GM18507 (cell line): ENCODE measurements at places on chromosomes 6 and 20.

DNA sequence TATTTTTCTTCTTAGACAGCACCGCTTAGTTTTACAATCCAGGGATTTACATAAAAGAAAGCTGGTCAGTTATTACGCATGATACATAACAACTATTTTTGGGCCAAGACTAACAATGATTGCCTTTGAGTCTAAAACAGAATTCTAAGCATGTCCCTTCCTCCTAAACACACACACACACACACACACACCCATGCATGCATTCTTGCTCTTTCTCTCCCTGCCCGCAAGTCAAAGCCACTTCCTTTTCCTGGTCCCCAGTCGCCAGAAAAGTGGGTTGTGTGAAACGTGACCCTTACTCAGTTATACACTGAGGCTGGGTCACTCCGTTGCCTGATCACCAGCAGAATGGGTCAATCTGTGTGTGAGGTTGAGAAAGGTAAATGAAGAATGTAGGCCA, 31.4 kb downstream of the FYN start:
- no peak for DNase-seq

DNA sequence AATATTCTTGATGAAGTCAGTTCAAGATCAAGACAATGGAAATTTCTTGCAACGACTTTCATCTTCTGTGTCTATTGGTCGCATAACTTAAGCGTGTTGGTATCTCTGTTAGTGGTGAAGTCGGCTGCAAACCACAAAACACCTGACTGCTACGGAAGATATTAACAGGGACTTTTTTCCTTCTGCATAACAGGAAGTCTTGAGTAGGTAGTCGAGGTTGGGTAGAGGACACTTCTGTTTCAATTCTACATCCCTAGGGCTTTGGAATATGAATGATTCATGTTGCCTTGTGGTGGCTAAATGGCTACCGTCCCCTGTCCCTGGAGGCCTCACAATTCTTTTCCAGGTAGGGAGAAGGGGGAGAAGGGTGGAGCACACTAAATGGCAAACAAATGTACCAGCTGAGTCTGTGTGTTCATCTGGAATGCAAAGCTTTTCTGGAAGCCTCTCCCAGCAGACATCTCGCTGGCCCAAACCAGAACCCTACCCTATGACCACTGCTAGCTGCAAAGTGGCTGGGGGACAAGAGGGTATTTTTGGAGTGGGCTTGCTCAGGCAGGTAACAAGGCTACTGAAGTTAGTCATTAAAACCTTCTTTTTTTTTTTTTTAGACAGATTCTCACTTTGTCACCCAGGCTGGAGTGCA, 34.6 kb upstream of the NKX2-2 start:
- no peak for DNase-seq

DNA sequence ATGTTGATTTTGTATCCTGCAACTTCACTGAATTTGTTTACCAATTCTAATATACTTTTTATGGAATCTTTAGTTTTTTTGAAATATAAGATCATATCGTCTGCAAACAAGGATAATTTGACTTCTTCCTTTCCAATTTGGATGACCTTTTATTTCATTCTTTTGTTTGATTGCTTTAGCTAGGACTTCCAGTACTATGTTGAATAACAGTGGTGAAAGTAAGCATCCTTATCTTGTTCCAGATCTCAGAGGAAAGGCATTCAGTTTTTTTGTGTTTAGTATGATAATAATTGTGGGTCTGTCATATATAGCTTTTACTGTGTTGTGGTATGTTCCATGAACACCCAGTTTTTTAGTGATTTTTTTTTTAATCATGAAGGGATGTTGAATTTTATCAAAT, 75.7 kb downstream of the GCLC start:
- no peak for DNase-seq

GRCh38 chr6:130780122-130780521, 47.1 kb upstream of the SMLR1 start:
- no peak for DNase-seq

- DNase-seq: no peak
Measured at GRCh38 chr6:71299541-71300470, 11.2 kb downstream of the OGFRL1 start.

- no peak for DNase-seq
Measured at GRCh38 chr6:7241709-7242645, 71.0 kb downstream of the SSR1 start.

GRCh38 chr20:56060486-56060885, 55.2 kb upstream of the CBLN4 start:
- no peak for DNase-seq

DNA sequence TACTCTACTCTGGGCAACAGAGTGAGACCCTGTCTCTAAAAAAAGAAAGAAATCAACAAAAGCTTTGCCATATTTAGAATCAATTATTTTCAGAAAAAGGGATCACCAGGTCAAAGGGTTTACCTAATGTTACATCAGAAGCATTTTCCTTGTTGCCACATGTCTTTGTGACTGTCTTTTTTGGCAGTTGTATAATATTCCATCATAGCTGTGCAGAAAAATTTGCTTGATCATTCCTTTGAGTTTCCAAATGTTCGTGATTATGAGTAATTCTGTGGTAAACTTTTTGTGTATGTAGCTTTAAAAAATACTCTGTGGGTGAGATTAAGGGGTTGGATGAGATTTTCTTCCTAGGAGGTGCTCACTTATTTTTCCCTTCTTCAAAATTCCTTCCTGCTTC, 26.4 kb downstream of the PNPLA1 start:
- no peak for DNase-seq

GRCh38 chr6:41850861-41851260, 44.3 kb downstream of the USP49 start:
- no peak for DNase-seq

GRCh38 chr6:169445661-169446581, 192.3 kb upstream of the THBS2 start:
- DNase-seq: no peak

DNA sequence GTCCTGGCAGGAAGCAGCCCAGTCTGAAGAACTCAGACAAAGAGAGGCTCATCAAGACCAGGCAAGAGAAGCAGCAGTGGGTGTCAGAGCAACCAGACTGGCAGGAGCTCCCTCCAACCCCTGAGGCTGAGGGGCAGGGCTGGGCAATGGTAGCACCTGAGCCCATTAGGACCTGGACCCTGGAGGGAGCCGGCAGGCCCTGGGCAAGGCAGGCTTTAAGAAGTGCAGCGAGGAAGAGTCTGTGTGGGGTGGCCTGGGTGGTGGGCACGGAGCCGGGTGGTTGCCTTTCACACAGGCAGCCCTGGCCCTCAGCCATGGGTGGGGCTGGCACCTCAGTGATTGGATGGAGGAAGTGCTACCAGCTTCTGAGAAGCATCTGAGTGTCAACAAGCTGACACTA, 33.1 kb upstream of the IRF4 start:
- no peak for DNase-seq

DNA sequence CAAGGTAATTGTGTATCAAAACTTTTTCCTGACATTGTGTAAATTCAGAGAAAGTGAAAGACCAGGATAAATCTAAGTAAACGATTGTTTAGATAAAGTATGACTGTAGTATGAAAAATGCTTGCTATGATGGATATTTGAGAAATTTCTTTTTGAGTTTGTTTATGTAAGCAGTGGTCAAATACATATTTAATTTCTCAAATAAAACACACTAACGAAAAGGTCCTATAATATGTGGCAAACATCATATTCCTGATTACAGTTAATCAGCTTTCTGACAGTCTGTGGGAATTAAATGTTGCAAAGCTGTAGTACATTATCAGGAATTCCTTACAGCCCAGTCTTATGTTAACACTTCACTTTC, 636.9 kb downstream of the MMUT start:
- DNase-seq: no peak

GRCh38 chr6:151005164-151005563, 139.7 kb downstream of the MTHFD1L start:
- no peak for DNase-seq

GRCh38 chr6:80335121-80335531, 228.7 kb downstream of the BCKDHB start:
- DNase-seq: no peak

GRCh38 chr6:21582651-21583050, 10.9 kb upstream of the SOX4 start:
- DNase-seq: no peak

DNA sequence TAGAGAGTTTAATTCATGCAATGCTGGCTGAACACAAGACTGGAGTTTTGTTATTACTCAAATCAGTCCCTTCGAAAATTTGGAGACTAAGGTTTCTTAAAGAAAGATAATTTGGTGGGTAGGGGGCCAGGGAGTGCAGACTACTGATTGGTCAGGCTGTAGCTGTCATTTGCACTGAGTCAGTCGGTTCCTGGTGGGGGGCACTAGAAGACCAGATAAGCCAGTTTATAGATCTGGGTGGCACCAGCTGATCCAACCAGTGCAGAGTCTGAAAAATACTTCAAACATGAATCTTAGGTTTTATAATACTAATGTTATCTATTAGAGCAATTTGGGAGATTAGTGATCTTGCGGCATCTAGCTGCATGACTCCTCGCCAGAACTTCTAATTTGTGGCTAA, 530.7 kb downstream of the NKAIN2 start:
- no peak for DNase-seq

DNA sequence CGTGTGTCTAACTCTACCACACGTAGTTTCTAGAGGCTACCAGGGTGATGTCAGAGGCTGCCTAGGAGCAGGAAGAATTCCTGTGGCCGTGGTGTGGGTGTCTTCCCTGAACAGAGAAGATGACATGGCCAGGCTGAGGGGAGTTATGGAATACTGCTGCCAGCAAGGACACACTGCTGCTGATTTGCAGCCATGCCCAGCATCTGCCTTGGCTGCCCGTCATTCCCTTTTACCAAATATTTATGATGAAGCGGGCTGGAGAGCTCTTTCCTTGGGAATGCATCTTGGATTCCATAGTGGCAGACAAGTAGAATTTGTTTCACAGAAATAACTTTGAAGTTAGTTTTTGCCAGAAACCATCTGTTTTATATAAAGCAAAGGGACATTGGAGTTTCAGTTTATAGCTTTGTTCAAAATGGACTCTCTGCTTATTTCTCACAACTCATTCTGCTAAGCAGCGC, 80.8 kb upstream of the VSTM2L start:
- DNase-seq: no peak

DNA sequence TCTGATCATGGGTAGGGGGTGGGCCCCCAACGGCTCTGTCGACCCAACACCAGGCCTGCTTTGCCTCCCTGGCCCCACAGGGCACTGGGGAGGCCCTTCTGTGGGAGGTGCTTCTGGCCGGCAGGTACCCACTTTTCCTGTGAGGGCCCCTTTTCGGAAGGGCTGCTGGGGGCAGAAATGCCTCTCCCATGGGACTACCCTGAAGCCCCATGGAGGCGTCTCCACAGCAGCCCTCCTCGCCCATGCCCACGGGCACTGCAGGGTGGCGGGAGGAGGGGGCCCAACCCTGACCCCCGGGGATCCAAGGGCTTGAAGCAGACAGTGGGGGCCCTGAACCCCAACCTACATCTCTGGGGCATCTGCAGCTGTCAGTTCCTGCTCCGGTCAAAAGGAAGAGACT, 2.3 kb downstream of the BIRC7 start:
- DNase-seq: no peak

GRCh38 chr6:44701637-44702101, 314.2 kb downstream of the CDC5L start:
- DNase-seq: no peak

DNA sequence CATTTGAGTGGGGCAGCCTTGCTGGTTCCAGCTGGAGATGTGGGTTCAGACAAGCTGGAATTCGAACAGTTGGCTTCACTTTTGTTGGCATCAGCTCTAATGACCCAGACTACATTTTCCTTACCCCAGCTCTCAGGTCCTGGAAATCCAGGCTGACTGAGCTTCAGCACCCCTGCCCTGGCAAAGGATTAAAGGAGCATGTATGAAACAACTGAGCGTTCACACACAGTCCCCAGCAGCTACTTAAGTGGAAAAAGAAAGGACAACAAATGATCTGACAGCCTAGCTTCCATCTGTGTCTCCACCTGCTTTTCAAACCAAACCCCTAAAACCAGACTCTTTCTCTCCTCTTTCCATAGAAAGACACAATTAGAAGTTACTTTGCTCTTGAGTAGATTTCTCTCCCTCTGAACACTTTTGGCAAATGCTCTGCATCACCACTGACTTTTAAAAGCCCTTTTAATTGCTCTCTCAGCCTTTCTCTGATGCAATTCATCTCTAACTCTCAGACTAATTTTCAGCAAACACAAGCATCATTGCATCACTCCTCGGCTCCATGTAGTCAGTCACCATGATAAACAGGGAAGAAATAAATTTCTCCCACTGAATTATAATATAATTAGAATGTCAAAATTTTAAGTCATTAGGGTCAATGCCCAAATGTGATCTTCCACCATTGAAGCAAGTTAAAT, 28.1 kb downstream of the ROS1 start:
- no peak for DNase-seq

DNA sequence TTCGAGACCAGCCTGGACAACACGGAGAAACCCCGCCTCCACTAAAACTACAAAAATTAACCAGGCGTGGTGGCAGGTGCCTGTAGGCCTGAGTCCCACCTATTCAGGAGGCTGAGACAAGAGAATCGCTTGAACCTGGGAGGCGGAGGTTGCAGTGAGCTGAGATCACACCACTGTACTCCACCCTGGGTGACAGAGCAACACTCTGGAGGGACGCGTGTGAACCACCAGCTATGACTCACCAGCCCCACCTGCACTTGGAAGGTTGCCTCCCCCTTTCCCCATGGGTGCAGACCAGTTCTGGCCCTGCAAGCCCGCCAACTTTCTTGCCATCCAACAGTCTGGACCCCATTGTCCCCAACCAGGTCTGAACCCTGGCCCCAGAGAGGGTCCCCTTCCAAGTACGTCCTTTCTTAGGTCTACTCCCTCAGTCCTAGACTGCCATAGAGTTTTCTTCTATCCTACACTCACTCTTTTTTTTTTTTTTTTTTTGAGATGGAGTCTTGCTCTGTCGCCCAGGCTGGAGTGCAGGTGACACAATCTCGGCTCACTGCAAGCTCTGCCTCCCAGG, 29.2 kb downstream of the ATP9A start:
- no peak for DNase-seq

- peak; percentile 92 for DNase-seq
Measured at GRCh38 chr6:291697-292505, at the start of gene DUSP22. Gene DUSP22, plus strand, starts transcription at chr6:292487. Its CDS starts 53 bp downstream, at chr6:292540.

GRCh38 chr20:9068233-9068801, 570 bp upstream of the PLCB4 start:
- no peak for DNase-seq

GRCh38 chr6:115363379-115363778, 697.3 kb downstream of the FRK start:
- no peak for DNase-seq

DNA sequence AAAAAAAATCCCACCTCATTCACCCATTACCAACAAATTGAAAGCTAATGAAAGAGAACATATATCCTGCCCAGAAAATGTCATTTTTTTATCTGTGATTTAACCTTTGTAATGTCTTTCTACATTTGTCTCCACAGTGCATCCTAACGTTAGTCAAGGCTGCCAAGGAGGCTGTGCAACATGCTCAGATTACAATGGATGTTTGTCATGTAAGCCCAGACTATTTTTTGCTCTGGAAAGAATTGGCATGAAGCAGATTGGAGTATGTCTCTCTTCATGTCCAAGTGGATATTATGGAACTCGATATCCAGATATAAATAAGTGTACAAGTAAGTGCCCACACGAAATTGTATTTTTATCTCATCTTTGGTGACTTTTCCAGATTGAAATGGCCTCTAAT, 30.0 kb downstream of the RSPO3 start:
- DNase-seq: no peak

- no peak for DNase-seq
Measured at GRCh38 chr6:100350139-100350538, 114.6 kb downstream of the SIM1 start.
